MV-4-11 (cell line): ENCODE measurements at places on chromosomes 5 and 9.

GRCh38 chr9:96874947-96875460 is 20.7 kb upstream of the ZNF782 start:
- no peak for DNase-seq

DNA sequence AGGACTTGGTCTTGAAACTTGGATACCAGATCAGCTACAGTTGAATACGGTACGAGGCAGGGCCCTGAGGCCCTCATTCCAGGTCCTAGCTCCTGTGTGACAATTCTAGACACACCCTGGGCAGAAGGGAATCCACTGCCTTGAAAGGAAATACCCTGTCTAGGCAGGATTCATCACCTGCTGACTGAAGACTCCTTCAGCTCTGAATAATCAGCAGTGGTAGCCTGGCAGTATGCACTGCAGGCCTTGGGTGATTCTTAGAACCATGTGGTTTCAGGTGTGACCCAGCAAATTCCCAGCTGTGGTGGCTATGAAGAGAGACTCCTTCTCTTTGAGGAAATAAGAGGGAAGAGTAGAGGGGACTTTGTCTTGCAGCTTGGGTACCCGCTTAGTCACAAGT is 17.2 kb upstream of the EFNA5 start:
- DNase-seq, result no peak

GRCh38 chr9:684941-685340 is 156.6 kb upstream of the DMRT1 start:
- peak; percentile 88 for DNase-seq

- no peak for DNase-seq
These were observed 592.5 kb downstream of the CCDC171 start for GRCh38 chr9:16145196-16145950.

- DNase-seq, result no peak
These were observed 2.8 kb upstream of the GADD45G start for GRCh38 chr9:89601856-89602562.

- peak; percentile 65 for DNase-seq
These were observed 371 bp upstream of the PITX1 start for GRCh38 chr5:135034236-135034962.

DNA sequence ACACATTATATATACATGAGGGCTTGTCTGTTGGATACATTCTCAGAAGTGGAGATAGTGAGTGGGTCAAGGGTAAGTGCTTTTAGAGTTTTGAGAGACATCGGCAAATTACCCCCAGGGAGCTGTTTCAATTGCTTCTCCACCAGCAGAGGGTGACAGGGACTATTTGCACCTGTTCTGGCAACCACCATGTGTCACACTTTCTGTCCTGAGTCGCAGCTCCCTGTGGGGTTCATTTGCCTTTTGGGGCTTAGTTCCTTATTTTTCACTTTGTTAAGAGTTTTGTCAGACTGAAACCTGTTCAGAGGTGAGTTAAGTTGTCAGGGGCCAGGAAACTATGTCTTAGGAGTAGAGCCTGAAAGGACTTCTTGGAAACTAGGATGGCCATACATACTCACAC is 20.1 kb upstream of the SLC36A1 start:
- peak; percentile 15 for DNase-seq

GRCh38 chr5:134236318-134236717 is 10.4 kb upstream of the PPP2CA start:
- DNase-seq, result no peak

DNA sequence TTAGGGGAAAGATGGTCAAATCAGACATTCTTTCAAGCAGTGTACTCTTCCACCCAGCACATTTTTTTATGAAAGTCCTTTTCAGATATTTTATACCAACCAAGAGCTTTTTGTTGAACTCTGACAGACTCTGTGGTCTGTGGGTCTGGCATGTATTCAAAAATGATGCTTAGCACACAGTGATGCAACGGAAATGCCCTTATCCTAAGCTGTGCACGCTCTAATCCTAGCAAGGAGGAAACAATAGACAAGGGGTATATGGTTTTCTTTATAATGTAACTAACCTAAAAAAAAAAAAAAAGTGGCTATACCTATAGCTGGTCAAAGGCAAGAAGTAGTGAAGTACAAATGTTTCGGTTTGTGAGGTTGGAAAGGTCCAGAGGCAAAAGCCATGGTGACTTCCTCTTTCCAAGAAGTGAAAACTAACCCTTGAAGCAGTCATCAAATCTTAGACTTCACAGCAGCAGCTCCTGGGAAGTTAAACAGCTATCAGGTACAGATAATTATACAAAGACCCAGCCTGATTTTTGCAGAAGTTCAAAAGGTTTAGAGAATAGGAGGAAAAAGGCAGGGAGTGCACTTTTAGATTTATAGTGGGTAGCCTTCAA is 82.5 kb downstream of the SEMA6A start:
- DNase-seq, result peak; percentile 95

- peak; percentile 55 for DNase-seq
These were observed 68.1 kb downstream of the NIPBL start for GRCh38 chr5:36944607-36945225.

DNA sequence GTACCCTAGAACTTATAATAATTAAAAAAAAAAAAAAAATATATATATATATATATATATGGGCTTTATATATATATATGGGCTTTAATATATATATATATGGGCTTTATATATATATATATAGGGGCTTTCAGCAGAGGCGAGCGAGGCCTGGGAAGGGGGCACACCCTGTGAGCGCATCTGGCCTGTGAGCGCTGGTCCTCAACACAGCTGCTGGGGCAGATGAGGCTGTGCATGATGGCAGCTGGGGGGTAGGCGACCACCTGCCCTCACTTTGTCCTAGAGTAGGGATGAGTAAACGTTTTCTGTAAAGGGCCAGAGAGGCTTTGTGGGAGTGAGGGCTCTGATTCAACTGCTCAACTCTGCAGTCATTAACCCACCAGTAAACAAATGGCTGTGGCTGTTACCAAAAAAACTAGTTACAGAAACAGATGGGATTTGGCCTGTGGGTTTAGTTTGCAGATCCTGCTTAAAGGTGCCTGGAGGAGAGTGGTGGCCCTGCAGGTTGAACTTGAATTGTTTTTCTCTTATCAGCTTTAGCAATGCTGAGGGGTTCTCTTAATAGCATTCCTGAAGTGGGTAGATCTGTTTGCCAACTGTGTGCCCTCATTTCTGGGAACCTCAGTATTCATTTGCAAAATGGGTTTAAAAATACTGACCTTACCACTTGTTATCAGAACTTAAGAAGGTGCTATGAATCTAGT is 88.1 kb upstream of the EPB41L4B start:
- no peak for DNase-seq

DNA sequence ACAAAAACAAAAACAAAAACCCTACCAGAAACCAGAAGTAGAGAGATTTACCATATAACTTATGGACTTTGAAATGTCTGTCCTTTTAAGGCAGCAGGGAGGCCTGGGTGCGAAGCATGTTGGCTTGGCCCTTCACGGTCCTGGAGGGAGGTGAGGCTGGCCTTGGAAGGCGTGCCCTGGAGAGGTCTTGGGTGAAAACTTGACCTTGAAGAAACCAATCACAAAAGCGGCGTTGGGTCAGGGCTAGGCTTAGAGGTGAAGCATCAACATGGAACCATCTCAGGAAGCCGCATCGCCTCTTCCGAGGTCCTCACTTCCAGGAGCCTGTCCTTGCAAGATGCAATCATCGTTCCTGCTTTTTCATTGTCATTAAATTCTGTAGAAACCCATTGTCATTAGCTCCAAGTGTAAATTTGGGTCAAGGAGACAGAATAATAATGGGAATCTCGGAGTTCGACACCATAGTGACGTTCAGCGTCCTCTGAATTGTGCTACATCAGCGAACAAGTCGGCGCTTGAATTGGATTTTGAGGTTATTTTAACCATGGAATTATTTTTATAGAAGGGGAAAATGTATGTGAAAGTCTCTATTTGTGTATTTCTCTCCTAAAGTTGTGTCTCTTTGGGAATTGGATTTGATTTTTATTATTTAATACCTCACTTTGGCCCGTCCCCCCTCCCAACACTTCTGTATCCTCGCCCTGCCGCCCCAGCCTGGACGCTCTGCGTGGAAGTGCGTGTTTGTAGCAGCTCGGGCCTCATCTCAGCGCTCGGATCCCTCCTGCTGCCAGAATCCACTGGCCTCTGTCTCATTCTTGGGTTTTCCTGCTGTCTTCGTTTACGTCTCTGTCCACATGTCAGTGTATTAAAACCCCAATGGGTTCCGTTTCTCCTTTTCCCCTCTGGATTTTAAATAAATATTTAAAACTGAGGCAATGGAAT is 11.1 kb upstream of the ORM1 start:
- DNase-seq, result no peak

GRCh38 chr9:84655447-84655846 is 14.1 kb upstream of the NTRK2 start:
- DNase-seq, result peak; percentile 82

- no peak for DNase-seq
These were observed 130.4 kb downstream of the ASTN2 start for GRCh38 chr9:117284414-117284813.

- no peak for DNase-seq
These were observed 69.4 kb upstream of the MEF2C start for GRCh38 chr5:88952344-88952743.

DNA sequence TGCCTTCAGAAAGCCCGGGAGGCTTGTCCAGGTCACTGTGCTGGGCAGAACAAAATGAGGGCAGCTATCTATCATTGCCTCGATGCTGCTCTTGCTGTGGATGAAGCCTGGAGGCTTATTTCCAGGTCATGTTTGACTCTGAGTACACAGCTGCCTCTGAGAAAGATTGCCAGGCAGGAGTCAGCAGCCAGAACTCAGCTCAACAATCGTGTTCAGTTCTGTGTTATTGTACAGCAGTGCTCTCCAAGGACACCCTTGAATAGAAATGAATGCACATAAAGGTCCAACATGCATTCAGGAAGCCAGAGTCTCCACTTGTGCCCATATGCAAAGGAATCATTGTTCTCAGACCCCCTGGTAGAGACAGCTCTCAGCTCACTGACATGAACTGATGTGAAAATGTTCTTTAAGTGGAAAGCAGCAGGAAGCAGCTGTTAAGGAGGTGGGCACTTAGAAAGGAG is 61.7 kb upstream of the ZFR start:
- no peak for DNase-seq

DNA sequence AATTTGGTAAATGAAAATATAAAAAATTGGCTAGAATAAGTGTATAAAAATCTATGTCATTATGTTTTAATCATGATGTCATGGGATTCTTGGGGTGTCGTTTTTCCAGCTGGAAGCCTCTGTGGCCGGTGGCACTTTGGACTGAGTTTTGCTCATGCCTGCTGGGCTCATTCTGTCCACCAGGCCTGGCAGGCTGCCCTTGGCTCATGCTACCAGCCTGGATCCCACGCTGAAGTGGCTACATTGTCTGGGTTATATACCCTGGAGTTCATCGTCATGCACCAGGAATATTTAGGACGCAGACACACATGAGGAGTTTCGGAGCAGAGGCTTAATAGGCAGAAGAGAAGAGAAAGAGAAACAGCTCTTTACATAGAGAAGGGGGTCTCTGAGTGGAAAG is 1913.7 kb upstream of the WWC1 start:
- DNase-seq, result no peak

- no peak for DNase-seq
These were observed 814.5 kb downstream of the MTRR start for GRCh38 chr5:8683496-8683895.

GRCh38 chr9:23740531-23740930 is 85.5 kb downstream of the ELAVL2 start:
- no peak for DNase-seq

GRCh38 chr5:32551194-32551593 is 34.2 kb upstream of the SUB1 start:
- DNase-seq, result no peak

- no peak for DNase-seq
These were observed at the start of gene POU5F2 for GRCh38 chr5:93741136-93741811. POU5F2 (minus strand) TSS chr5:93741600; CDS start chr5:93741563, 37 bp downstream.
